H9 (cell line): ENCODE measurements at places on chromosomes 13 and 19.
A peak's percentile ranks its signal among the peaks of the same experiment; 100 is the strongest.

DNA sequence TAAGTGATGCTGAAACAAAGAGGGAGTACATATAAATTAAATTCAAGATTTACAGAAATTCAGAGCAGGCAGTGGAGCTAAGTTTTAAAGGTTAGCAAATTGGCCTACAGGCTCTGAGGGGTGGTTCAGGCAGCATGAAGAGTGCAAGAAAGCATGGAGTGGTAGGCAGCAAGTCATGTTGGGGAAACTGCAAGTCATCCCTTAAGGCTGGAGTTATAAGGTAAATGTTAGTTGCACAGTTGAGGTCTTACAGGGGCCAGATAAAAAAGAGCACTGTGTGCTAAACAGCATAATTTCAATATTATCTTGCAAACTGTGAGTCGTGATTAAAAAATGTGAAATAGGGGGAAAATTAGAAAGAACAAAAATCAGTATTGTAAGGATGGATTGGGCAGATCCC, 106.2 kb downstream of the VWA8 start:
- DNase-seq = no peak

GRCh38 chr13:50523307-50523706, 320.2 kb downstream of the DLEU7 start:
- DNase-seq = no peak

DNA sequence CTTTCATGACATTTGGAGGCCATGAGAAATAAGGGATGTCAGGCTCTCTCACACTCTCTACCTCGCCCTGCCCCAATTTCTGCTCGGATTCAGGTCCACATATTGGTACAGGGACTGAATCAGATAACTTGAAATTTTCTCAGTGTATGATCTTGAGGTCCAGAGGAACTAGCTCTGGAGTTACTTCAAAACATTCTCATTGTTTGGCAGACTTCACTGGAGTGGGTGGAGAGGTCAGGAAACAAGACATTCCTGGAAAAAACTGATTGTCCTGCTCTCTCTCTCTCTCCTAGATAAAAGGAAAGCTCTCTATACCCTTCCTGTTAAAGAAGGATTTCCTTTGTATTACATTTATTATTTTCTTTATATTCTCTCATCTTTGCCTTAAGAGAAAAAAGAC, 428.1 kb upstream of the DACH1 start:
- no peak for DNase-seq

- DNase-seq = peak; percentile 54
These were observed 1.6 kb upstream of the ADAMTS10 start for GRCh38 chr19:8611877-8612806.

DNA sequence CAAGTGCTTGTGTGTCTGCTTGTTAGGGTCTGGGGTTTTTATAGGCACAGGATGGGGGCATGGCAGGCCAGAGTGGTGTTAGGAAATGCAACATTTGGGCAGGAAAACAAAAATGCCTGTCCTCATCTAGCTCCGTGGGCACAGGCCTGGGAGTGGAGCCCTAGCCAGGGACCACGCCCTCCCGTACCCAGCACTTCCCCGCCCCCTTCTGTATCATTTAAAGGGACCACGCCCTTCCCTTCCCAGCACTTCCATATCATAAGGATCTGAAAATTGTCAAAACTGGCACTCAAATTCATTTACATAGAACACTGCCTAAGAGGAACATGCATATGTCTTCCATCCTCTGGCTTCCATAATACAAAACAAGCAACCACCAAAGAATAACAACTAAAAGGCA, 185.8 kb downstream of the B3GLCT start:
- DNase-seq = no peak
